ENCODE measurements at places on chromosomes 5 and 9.

- DNase-seq: no peak
These were observed 25.2 kb upstream of the CEMIP2 start for GRCh38 chr9:71793386-71794105.

DNA sequence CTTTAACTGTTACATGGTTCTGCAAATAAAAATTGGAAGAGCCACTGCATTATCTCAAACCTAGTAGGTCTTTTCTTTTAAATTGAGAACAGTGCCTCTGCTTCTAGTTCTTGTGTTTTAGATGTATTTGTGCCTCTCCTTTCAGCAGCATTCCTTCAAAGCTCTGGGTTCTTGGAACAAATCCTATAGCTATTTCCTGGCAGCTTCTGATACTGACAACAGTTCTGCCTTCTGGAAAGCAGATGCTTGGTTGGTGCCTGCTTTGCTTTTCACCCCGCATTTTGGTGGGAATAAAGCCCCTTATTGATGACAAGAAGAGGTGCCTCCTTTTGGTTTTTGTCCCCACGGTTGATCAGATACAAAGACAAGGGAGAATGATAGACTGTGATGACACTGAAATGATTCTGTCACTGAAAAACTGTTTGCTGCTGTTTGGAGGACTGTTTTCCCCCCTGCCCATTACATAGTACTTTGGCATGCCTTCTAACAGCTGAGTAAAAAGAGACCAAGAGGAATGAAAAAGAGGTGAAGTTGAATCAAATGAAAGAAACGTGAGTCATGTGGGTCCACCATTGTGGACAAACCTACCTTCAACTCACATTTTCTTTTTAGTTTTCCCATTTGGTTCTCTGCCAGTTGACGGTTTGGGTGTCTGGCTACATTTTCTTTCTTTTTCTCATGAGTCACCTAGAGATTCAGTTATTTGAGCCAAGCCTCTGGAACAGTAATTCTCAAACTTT lies 5.6 kb downstream of the PTCD2 start:
- DNase-seq: no peak

GRCh38 chr9:32672469-32672868 lies 37.0 kb upstream of the TAF1L start:
- DNase-seq: no peak

DNA sequence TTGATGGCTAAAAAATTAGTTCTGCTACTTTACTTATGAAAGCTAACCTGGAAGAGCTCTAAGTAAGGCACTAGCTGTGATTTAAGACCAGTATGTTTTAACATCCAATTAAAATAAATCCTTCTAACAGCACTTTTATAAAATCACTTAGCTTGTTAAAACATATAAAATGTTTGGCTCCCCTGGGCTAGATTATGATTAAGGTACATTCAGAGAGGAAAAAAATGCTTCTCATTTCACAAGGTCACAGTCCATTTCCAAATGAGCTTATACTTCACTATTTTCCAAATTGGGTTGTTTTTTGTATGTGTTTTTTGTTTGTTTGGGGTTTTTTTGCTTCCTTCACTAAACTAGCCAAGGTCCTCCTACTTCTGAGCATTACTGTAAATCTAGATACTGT lies 875.0 kb upstream of the DMAC1 start:
- no peak for DNase-seq

- DNase-seq: no peak
These were observed 73.0 kb downstream of the GADD45G start for GRCh38 chr9:89677702-89678395.

DNA sequence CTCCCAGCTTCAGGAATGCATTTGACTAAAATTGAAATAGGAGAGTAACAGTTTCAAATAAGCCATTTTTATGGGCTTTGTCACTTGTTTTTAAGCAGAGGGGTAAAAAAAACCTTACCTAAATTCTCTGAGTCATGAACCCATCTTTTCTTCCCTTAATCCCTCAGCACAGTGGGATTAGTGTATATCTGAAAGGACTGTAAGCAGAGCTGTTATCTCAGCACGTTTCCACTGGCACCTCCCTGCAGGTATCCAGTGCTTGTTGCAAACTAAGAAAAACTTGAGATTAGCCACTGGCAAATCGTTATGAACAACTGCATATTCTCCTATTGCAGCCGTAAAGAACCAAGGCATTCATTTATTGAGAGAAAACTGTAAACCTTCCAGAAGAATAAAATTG lies 872.7 kb downstream of the EFNA5 start:
- DNase-seq: no peak

DNA sequence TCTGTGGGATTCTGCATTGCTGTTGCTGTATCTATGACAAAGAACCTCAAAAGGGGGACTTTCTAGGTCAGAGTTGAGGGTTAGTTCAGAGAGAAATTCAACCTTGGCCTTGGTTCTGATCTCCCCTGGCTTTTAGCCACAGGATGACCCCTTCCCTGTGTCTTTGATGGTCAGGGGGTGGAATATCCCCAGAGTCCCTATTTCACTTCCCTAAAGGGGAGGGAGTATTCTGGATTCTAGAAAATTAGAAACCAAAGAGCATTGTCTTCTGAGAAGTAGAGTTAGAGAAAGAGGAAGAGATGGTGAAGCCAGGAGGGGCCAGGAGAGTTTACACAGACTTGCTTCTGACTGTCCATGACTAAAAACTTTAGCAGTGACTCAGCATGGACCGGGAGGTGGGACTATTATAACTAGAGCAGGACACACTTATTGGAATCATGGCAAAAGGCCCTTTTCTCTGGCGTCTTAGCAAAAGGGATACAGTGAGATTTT lies 56.2 kb upstream of the LPAR1 start:
- DNase-seq: no peak

GRCh38 chr9:117074342-117074662 lies 340.6 kb downstream of the ASTN2 start:
- no peak for DNase-seq

GRCh38 chr5:106699198-106699597 lies 971.5 kb downstream of the EFNA5 start:
- DNase-seq: no peak

- DNase-seq: no peak
These were observed 26.7 kb upstream of the ALDH1A1 start for GRCh38 chr9:72979405-72980100.

DNA sequence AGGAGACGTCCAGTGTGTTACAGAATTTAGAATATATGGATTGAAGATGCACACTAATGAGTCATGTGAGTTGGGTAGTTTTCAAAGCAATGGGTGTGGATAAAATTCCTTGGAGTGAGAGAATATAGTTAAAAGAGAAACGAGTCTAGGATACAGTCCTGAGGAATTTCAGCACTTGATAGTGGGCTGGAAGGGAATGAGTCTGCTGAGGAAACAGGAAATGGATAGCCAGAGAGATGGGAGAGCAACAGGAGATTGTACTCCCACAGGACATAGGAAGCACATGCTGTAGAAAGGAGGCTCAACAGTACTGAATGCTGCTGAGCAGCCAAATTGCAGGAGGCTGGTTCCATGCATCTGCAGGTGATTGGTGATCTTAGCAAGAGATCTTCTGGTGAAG lies 68.1 kb downstream of the FBN2 start:
- no peak for DNase-seq

DNA sequence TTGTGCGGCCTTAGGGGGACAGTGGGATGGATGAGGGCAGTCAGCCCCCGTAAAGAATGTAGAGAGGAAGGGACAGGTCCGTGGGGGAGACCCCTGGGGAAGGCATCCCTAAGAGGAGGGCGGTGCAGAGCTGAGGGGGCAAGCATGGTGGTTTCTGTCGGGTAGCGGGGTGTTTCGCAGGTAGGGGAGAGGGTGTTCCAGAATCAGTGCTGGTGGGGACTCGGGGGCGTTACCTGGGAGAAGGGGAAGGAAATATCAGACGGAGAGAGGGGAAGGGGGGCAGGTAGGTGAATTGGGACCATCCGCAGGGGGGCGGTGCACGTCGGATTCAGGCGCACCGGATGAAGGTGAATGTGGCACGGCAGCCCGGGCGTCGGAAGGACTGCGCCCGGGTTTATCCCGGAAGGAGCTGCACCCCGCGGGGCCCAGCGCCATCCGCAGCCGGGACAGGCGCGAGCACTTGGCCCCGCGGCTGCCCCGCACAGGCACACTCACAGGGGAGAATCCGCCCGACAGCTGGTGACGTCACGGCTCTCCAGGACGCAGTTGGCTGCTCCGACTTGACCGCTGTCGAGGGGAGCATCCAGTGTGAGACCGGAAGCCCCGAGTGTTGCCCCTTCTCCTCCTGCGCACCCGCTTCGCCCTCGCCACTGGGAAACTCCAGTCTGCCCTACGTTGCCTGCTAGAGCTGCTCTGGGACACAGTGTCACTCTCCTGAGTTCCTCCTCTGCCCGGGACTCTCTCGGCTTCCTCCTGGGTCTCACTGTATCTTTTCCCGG lies 1.3 kb downstream of the CD72 start:
- DNase-seq: peak; percentile 54

GRCh38 chr9:138073808-138074207 lies 196.2 kb downstream of the CACNA1B start:
- DNase-seq: no peak

- DNase-seq: no peak
These were observed 100.7 kb downstream of the CWC27 start for GRCh38 chr5:64869419-64869818.
